ENCODE measurements at places on chromosomes 3 and 15.
A peak's percentile ranks its signal among the peaks of the same experiment; 100 is the strongest.

- peak; percentile 62 for DNase-seq
Measured at GRCh38 chr3:105444725-105445124, 78.0 kb downstream of the ALCAM start.

- DNase-seq = no peak
Measured at GRCh38 chr3:167851171-167851570, 115.7 kb downstream of the SERPINI1 start.

DNA sequence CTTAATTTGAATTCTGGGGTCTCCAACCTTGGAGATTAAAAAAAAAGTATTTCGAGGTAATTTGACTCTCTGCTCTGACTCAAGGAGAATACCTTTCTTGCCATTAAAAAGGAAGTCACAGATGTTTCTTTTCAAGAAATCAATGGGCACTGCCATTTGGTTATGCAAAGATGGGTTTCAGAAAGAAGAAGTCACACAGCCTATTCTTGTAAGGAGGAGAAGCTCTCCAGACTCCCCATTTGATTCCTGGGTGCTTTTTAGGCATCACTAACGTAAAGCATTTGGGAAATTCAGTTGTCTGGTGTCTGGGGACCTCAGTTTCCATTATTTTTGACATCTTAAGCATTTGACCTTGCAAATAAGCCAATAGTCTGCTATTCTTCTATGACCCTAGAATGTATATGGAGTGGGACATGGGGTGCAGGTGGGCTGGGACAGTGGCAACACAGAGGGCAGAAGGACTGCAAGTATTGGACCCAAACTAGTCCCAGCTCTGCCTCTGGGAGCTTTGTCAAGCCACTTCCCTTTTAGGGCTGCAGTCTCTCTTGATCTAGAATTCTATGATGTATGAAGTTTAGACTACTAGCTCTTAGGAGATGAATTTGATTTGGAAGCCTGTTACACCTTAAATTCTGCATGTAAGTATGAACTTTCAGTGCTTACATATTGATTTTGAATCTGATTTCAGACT lies 27.8 kb downstream of the IL5RA start:
- DNase-seq = no peak

GRCh38 chr3:182596676-182597410 lies 196.5 kb upstream of the ATP11B start:
- no peak for DNase-seq

GRCh38 chr3:181358562-181358961 lies 353.2 kb upstream of the SOX2 start:
- DNase-seq = no peak

- DNase-seq = peak; percentile 53
Measured at GRCh38 chr3:157261000-157261399, 101.1 kb upstream of the CCNL1 start.

- DNase-seq = no peak
Measured at GRCh38 chr3:160653512-160653911, 23.4 kb upstream of the ARL14 start.

DNA sequence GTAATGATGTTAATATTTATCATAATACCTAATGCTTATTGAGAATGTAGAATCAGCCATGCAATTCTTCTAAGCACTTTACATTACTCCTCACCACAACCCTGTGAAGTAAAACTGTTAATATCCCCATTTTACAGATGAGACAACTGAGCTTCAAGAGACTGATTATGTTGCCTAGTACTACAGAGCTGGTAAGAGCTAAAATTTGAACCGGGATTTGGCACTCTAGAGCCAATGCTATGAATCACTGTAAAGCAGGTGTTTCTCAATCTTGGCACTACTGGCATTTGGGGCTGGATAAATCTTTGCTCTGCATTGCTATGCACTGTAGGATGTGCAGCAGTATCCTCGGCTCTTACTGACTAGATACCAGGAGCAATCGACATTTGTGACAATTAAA lies 367.7 kb downstream of the MAGI1 start:
- DNase-seq = no peak

- DNase-seq = peak; percentile 86
Measured at GRCh38 chr15:51814606-51815005, 14.8 kb upstream of the TMOD3 start.

DNA sequence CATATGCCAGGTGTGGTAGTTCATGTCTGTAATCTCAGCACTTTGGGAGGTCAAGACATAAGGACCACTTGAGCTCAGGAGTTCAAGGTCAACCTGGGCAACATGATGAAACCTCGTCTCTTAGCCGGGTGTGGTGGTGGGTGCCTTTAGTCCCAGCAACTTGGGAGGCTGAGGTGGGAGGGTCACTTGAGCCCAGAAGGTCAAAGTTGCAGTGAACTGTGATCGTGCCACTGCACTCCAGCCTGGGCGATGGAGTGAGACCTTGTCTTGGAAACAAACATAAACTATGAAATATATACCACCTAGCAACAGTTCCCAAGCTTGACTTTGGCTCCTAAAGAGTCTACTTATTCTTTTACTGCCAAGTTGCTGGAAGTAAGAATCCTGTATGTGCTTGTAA lies 30.9 kb downstream of the UBE3A start:
- DNase-seq = no peak

- DNase-seq = no peak
Measured at GRCh38 chr3:42051384-42052131, 39.6 kb upstream of the TRAK1 start.

GRCh38 chr15:68981941-68982340 lies 32.6 kb upstream of the NOX5 start:
- no peak for DNase-seq

- DNase-seq = peak; percentile 60
Measured at GRCh38 chr15:32993285-32993684, 201.2 kb downstream of the FMN1 start.

- DNase-seq = peak; percentile 50
Measured at GRCh38 chr15:94844538-94845389, 613.4 kb downstream of the MCTP2 start.

GRCh38 chr15:26561130-26561529 lies 211.7 kb downstream of the GABRB3 start:
- no peak for DNase-seq

GRCh38 chr3:90087703-90088102 lies 980.3 kb downstream of the EPHA3 start:
- DNase-seq = no peak

GRCh38 chr15:40087068-40087810 lies 21.4 kb downstream of the BMF start:
- no peak for DNase-seq

DNA sequence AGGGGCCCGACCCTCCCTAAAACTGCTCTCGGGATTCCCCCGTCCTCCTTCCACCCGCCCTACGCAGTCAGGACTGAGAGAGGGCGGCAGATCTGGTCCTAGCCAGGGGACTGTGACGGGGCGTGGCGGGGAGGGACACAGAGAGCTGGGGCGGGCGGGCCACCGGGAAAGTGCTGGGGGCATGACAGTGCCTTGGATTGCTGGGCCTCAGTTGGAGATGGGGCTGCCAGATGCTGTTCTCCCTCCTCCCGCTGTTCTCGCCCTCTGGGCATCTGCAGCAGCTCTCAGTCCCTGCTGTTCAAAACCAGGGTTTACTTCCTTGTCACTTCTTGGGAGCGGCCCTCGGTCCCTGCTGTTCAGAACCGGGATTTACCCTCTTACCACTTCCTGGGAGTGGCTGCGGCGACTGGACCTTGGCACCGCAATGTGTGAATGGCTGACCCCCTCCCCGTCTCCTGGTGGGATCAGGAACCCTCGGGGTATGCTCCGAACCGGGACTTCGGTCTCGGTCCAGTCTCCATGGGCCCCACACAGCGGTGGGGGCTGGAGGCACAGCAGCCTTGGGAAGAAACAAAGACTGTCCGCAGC lies 1.8 kb upstream of the RPP25 start:
- no peak for DNase-seq

- DNase-seq = no peak
Measured at GRCh38 chr3:119324899-119325298, 30.7 kb downstream of the ARHGAP31 start.

- DNase-seq = no peak
Measured at GRCh38 chr15:77538793-77539497, 93.8 kb downstream of the LINGO1 start.

GRCh38 chr15:92924216-92924615 lies 24.1 kb downstream of the CHD2 start:
- no peak for DNase-seq

DNA sequence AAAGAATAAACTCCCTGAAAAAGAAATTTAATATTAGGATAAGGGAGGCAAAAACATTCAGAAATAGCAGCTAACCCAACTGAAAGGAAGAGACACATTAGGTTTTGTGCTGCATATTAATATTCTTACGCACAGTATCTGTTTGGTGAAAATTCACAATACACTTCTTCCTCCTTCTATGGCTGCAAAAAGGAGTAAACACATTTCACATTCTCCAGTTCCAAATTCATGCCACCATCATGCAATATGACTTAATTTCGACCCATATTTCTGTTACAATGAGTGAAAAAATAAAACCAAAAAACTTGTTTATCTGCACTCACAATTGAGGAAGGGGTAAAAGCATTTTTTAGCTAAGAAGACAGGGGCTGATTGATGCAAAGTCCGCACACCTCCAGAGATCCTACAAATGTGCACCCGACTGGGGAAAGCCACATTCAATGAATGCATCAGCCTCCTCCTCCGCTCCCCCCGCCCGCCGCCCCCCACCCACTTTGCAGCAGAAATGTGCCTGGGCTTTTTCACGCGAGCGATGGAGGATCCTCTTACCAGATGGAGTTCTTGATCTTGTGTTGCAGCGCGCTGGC lies 1.0 kb downstream of the RFX7 start:
- peak; percentile 14 for DNase-seq

- no peak for DNase-seq
Measured at GRCh38 chr3:182239316-182239715, 527.6 kb downstream of the SOX2 start.

DNA sequence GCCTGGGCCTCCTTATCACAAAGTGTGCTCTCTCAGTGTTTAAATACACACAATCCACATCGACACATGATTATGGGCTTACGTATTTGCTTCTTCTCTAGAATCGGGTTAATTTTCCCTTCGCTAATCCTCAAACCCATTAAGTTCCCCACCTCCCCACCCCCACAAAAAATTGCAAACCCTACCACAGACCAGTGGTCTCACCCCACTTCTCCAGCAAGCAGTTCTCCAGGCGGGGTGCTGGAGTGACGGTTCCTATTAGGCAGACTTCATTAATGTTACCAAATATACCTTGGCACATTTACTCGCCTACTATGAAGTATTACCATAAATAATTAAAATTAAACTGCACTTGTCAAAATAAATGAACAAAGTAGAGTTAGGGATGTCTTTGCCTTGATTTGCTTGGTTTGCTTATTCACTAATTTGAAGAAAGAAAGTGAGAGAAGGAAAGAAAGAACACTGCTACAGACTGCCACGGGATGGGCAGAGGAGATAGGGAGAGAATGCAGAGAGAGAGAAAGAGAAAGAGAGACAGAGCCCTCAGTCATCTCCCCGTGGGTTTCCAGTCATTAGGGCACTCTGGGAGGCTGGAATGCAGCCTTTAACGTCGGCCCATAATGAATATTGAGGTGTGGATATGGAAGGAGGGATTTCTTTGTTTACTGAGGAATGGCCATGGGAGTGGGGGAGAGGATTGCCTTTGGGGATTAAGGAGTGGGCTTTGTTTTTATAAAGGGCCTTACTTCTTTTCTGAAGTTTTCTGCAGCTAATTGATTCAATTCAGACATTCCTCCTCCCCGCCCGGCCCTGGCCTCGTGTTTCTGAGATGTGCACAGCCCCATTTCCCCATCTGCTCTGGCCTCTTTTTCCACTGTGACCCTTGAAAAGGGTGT lies 39.7 kb upstream of the POLG start:
- no peak for DNase-seq

GRCh38 chr3:152466784-152467183 lies 198.1 kb downstream of the MBNL1 start:
- DNase-seq = peak; percentile 93

DNA sequence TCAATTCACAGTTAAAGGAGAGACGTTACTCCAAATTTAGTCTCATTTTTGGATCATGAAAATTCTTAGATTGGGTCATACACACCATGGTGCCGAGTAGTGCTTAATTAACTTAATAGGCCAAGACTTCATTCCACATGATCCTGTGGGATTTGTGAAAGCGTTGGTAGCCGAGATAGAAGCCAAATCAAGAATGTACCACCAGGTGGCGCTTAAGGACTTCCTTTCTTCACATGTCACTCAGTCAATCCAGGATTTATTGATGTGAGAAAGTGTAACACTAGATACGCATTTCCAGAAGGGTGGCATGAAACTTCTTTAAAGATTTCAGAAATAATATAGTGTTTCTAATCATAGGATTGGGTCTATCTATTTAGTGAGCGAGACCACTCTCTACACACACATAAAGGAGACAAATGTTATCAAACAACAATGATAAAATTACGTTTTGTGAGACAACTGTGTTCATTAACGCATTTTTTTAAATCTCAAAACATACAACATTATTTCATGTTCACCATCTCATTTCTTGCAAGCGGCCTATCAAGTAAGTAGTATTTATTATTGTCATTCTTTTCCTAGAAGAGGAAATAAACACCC lies 436.1 kb downstream of the CHL1 start:
- peak; percentile 58 for DNase-seq

DNA sequence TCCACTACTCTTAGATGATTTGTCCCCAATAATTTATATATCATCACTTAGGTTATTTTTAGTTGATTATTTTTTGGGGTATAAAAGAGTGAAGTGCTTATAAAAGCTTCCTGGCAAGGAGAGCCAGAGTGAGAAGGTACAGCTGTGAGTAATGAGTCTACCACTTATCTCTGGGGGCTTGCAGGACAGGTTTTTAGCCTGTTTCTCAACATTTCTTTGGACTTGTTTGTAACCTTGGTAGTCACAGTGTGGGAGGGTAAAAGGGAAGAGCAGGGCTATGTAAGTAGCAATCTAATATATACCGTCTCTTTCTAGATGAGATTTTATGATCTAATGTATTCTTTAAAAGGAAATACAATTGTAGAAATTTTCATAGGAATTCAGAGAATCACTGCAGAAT lies 321.3 kb upstream of the GOLIM4 start:
- DNase-seq = no peak

GRCh38 chr3:40968666-40969065 lies 230.6 kb upstream of the CTNNB1 start:
- no peak for DNase-seq

DNA sequence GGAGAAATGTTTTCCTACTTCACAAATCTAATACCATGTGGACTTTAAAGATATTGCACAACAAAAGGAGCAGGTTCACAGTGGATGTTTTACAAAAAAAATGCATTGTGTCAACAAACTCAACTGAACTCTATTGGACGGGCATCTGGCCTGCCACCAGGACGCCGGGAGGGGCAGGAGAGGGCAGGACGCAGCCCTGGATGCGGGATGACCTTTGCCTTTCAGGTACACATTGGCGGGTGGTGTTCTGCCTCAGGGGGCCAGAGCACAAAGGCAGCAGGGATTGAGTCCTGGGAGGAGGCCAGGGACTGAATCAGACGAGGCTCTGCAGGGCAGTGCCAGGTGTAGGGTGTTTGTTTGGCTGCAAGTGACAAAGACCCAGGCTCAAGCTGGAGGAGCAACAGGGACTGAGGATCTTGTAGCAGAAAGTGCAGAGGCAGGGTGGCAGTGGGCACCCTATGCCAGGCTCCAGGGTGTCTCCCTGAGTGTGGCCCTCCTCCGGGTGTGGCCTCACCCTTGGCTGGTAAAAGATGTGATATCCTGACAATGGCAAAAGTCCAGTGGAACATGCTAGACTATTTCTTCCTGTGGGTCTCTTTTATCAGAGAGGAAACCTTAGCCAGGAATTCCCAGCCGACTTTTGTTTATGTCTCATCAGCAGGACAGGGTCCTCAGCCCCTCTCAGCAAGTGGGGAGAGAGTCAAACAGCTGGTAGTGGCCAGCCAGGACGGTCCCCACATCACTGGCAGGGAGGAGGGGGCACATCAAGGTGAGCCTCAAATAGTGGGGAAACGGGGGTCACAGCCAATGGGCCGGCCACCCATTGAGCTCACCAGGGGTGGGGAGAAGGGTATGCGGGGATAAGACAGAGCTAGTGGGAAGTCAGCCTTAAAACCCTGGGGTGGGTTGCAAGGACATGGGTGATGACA lies 29.7 kb upstream of the KLF13 start:
- peak; percentile 30 for DNase-seq

Measured in choroid plexus epithelial cell (primary cell).